ENCODE measurements at places on chromosomes 7 and 10.

GRCh38 chr7:38953971-38954370 is 23.7 kb upstream of the POU6F2 start:
- DNase-seq = no peak

- DNase-seq = no peak
These were observed 765.4 kb downstream of the SORCS1 start for GRCh38 chr10:106399112-106399511.

DNA sequence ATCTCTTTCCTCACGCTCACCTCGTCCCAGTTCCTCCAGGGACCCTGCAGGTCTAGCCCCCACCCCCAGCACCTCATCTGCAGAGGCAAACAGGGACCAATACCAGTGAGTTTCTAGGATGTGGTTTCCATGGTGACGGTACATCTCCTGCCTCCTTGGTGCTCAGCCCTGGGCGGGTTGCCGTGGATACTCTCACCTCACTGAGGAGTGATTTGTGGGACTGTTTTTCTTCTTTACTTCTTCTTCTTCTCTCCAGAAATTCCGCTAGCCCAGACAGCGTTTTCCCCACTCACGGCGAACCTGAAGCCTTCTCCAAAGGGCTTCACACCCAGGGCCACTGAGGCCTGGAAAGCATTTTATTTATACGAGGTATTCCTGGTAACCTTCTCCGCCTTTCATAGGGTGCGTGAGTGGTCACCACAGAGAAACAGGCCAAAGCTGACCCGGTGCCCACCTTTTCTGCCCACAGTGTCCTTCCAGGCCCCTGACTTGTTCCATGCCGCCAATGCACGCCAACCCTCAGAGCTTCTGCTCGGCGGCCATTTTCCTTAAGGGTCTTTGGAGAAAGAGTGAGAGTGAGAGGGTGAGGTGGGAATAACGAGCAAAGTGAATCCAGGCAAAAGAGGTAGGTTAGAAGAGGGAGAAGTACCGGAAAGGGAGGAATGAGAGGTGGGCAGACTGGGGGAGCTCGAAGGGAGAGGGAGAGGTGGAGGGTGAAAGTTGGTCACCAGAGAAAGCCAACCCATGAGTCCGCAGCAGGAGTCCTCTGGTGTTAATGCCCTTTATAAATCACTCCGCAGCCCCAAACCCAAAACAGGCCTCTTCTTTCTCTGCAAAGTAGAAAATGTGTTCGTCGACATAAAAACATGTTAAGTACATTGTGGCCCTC is 15.5 kb downstream of the FAM241B start:
- DNase-seq = no peak

DNA sequence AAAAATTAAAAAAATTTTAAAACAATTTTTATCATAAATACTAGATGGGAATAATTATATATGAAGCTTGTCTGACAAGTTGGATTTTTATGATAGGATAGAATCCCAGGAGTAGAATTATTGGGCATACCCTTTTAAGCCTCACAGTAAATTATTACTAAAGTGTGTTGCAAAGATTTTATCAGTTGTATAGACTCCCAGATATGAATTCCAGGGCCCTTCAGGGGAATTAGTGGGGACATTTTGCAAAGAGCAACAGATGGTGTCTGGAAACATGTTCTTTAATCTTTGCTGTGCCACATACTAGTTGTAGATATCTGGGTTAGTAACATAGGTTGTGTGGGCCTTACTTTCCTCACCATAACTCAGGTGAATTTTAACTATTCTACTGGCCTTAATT is 28.7 kb downstream of the ZEB1 start:
- DNase-seq = no peak

DNA sequence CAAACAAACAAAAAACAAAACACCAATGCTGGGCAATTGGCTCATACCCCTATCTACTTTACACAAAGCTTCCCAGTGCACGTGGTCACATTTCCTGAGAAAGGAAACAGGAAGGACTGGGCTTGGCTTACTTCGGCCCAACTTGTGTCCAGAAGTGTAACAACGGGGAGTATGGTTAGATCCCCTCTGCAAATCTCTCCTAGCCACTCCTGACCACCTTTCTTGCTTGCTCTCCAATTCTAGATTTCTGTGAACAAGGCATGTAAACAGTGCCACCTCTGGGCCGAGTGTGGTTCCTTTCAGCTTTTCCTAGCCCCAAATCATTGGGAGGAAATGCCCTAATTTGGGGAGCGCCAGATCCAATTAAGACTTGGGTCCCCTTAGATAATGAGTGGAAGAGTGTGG is 21.0 kb upstream of the FRAT2 start:
- DNase-seq = no peak

- no peak for DNase-seq
These were observed 81.1 kb upstream of the TMEM72 start for GRCh38 chr10:44830022-44830421.

GRCh38 chr10:3195286-3195685 is 22.7 kb upstream of the PITRM1 start:
- DNase-seq = no peak

DNA sequence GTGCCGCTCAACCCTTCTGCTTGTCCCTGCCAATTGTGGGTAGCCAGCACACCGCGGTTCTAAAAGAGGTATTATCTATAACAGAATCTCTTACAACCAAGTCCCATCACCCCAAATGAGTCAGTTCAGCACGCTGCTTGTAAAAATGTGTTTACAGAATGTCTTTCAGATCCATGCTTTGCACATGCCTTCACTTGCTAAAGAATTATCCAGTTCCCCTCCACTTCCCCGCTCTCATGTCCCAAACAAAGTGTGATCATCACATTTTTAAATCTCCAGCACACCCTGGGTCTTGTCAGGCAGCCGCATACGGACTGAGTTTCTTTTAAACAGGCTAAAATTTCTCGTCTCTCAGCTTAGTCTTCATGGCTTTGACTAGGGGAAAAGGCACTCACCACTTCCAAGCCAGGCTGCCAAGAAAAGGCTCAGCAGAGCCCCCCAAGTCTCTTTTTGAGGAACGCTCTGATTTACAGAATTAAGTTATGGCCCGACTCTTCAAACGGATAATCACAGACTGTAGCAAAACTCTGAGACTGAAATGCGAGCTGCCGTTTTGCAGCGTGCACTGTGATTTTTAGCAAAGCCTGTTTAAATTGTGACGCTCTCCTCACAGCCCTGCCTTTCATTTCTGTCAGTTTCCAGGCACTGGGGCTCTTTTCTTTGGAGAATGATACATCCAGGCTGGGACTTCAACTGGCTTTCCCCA is 29.8 kb upstream of the FGFR2 start:
- no peak for DNase-seq

DNA sequence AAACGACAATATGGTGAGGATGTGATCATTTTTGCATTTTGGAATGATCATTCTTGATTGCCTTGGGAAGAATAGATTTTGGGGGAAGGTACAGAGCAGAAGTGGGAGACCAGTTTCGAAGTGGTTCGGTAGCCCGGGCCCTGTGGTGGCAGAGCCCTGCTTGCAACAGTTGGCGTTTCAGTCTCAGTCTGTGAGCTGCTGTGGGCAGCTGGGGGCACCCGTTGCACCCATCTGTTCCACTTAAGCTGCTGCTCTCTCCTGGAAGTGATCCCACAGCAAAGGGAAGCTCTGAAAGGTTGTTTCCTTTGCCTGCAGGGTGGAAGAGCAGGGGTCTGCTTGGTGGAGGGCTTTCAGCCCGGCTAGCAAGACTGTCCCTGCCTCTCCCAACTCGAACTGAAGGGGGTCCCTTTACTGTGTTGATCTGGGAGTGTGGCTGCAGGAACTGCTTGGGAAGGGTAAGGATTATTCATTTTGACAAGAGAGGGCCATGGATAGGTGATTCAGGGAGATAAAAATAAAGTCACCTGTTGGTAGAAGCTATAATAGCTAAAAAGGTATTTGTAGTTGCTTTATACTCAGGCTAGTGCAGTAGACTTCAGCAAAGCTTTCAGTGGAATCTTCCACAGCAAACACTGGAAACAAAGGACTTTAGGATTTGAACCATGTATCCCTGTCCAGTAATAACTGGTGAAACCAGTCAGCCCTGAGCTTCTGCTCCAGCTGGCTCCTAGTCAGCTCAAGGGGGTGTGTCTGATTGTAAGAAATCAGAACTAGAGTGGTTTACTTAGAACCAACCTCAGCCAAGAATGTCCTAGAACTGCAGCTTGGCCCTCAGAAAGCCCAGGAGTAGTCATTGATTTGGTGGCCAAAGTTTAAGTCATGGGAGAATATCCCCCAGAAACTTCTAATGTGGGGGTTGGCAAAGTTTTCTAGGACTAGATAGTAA is 53.1 kb upstream of the PDCD4 start:
- DNase-seq = no peak

DNA sequence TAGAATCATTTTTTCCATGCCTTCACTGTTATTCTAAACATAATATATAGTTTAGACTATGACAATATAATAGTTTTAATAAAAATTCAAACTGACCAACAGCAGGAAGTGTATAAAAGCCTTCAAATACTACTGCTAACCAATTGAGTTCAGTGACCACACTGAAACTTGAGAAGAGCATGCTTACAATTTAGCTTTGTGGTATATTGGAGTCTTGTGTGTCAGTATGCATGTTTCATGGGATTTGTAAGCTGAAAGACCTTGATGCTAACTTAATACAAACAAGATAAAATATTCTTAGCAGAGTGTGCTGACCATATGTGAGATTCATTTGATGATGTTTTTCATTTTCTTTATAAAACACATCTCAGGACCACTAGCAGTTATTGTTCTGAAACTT is 395.5 kb downstream of the SUGCT start:
- DNase-seq = no peak

DNA sequence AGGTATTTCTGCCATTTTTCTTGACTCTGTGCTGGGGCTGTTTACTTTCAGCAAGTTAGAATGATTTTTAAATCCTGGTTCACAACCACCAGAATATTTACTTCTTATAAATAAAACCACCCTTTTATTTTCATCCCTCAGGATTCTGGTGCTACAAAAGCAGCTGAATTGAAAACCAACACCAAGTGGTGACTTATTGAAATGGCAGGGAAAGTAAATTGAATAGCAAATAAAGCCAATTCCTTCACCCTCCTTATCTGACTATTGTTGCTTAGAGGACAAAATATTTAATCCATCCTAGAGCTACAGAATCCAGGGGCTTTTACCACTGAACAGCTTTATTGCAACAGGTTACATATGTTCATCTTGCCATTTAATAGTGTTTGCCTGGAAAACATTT is 828.6 kb upstream of the GHITM start:
- no peak for DNase-seq

- DNase-seq = no peak
These were observed 39.9 kb upstream of the EBF3 start for GRCh38 chr10:130003787-130004613.

DNA sequence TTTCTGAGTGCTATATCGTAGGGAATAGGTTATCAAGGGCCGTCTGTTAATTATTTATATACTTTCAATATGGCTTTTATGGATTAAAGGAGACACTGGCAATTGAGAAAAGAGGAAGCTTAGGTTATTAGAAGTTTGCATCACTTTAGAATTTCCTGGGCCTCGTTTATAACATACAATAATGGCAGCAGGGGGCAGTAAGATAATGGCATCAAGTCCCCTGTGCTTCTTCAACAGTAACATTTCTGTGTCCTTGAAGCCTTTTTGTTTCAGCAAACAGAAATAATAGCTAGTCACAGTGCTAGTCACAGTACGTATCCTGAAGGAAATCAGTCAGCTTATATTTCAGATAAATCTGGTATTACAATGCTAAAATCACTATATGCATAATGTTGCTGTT is 41.9 kb downstream of the SPAM1 start:
- no peak for DNase-seq

- no peak for DNase-seq
These were observed 18.3 kb upstream of the ADCYAP1R1 start for GRCh38 chr7:31033674-31034300.

DNA sequence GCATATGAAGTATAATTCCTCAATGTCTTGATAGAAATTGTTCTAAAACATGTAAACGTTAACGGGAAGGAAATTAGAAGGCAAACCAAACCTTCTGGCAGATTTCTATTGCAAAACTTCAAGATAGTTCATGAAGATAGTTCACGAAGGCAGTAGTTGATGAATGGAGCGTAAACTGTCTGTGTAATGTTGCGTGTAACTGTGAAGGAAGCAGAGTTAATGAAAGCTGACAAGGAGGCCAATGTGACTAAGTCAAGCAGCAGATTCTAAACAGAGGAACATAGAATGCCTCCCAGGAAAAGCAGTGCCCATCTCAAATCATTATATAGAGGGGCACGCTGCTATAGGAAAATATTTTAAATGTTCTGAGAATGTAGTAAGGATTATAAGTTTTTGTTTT is 659.7 kb upstream of the IGFBP3 start:
- DNase-seq = no peak

DNA sequence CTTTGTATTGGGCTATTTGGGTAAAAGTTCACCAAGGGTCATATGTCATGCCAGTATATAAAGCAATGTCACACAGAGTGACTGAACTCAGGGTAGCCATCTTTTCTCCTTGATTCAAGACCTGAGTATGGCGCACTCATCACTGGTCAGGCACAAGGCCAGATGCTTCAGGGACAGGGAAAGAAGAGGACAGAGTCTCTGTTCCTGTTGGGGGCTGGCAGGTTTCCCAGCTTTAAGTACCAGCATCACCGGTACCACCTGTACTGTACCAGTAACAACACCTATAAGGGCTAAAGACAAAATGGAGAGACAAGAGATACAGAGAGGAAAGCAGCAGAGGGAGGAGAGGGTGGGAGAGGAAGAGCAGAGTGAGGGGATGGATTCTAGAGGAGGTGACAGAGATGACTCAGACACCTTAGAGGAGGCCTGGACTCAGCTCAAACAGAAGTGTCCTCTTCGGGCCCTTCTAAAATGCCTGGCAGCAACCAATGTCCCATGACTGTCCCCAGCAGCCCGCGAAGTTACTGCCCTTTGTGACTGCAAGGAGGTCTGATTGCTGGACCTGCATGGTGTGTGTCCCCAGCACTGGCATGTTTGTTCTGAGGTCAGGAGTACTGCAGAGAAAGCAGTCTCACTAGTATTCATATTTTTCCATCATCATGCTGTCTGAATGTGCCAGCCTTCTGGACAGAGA is 191.3 kb downstream of the MYOF start:
- DNase-seq = no peak

- no peak for DNase-seq
These were observed 3.0 kb downstream of the ADARB2 start for GRCh38 chr10:1734288-1734687.

- DNase-seq = no peak
These were observed 14.5 kb downstream of the LBX1 start for GRCh38 chr10:101214446-101215396.

GRCh38 chr10:119370111-119370741 is 162.9 kb downstream of the GRK5 start:
- DNase-seq = no peak

GRCh38 chr7:40836218-40836617 is 701.4 kb downstream of the SUGCT start:
- no peak for DNase-seq
